C1 segment of cervical spinal cord (tissue), 14 donors: ENCODE measurements at places on chromosomes 5 and 9.

GRCh38 chr5:83942155-83942554 lies 221.5 kb upstream of the HAPLN1 start:
- no peak for DNase-seq

DNA sequence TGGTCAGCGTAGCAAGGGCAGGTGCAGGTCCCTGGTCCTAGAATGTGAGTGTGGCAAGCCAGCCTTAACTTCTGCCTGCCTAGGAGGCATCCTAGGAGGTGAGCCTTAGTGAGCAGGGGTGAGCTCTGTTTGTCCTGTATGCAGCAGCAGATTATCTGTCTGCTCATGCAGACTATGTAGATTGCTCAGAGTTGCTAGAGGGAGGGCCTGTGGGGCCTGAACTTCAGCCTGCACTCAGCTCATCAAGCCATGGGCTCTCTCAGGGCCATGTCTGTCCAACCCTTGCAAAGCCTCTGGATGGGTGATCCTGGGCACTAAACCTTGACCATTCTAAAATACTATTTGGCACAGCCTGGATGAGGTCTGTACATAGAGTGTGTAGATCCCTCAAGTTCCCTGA lies 8.5 kb upstream of the CTSL start:
- DNase-seq = no peak

DNA sequence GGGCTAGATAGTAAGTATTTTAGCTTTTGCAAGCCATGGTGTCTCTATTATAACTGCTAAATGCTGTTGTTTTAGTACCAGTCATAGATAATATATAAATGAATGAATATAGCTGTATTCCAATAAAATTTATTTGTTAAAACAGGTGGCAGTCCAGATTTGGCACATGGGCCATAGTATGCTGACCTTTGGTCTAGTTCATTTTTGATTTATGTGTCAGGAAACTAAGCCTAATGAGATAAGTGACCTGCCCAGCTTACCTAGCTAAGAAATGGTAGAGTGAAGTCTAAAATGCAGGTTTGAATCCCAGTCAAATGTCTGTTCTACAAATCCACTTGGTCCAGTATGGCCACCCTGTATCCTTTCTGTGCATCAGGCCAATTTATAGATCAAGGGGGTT lies 139.3 kb downstream of the ALDH1A1 start:
- DNase-seq = no peak

- DNase-seq = no peak
Observed at GRCh38 chr5:175742290-175742994, 84.6 kb downstream of the HRH2 start.

DNA sequence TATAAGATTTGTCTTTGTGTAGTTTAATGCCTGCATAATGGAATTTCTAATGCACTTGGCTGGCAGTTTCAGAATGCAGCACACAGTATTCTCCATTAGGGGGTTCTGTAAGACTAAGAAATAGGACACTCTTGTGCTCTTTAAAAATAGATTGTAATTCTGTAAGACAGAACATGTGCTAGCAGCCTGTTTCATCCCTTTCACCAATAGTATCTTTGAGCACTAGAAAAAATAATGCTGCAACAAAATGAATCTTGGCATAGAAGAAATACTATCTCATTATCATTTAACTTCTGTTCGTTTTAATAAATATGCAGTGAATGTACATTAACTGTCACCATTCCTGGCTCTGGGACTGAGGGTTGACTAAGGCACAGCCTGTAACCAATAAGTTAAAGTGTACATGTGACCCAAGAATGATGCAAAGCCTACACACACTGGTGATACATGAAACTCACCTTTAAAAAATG lies 23.8 kb upstream of the ZNF622 start:
- no peak for DNase-seq

GRCh38 chr5:171647904-171648260 lies 137.7 kb upstream of the SMIM23 start:
- no peak for DNase-seq

- no peak for DNase-seq
Observed at GRCh38 chr5:173321886-173322285, 6.3 kb downstream of the STC2 start.

GRCh38 chr9:95653246-95653645 lies 136.5 kb upstream of the PTCH1 start:
- no peak for DNase-seq

- DNase-seq = no peak
Observed at GRCh38 chr9:92534204-92534603, 1.6 kb downstream of the ECM2 start.

DNA sequence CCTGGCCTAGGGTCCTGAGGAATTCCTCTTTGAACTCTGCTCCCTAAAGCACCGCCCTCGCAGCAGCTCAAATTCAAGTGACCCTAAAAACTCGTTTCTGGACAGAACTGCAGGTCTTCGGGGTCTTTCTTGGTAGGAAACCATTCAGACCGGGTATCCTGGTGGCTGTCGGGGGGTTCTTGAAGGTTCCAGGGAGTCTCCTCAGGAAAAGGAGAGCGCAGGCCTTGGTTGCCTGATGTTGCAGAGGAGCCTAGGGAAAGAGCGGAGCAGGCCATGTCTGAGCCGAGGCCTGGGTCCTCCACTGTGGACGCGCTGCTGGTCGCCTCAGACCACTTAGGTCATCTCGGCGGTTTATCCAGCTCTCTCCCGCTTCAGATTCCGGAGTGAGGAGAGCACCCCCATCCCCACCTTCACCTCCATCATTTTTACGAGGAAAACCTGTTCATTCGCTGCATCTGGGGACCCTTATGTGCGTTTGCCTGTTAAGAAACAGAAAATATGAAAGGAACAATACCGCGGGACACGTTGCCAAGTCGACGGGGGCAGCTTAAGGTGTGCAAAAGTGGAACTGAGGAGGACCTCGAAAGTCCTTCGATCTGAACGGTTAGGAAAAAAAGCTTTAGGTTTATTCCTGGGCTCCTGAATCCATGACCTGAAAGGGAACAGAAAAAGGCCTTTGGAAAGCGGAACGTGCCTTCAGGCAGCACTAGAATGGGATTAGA lies 299.4 kb downstream of the PARP8 start:
- DNase-seq = no peak

- DNase-seq = no peak
Observed at GRCh38 chr5:87027570-87027969, 240.1 kb upstream of the RASA1 start.

GRCh38 chr5:122584411-122585300 lies 190.2 kb upstream of the SNX2 start:
- DNase-seq = no peak

DNA sequence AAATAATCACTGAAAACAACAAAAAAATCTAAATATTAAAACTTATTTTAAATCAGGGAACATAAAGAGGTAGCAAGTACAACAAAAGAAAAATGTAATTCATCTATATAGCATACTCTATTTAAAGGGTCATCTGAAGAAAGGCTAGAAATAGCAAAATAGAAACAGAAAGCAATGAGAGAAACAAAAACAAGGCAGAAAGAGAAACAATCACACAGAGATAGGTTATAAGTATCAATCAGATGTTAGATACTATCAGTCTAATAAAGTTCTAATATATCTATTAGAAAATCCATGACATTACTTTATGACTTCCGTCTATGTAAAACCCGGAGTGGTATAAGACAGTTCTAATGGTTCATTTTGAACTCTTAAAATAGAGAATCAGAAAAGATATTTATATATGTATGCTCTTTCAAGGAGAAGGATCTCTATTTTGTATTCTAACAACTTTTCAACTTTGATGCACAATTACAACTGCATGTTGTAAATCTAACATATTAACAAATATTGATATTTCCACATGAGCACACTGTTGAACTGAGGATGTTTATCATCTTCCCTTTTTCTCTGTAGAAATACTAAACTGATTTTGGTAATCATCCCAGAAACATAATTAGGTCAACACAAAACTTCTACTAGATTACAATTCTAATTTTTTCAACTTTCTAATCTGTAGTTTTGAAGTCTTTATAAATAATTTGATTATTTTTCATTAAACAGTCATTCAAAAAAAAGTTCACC lies 15.8 kb downstream of the RICTOR start:
- DNase-seq = no peak

- no peak for DNase-seq
Observed at GRCh38 chr5:65695896-65696295, 26.0 kb downstream of the SGTB start.

DNA sequence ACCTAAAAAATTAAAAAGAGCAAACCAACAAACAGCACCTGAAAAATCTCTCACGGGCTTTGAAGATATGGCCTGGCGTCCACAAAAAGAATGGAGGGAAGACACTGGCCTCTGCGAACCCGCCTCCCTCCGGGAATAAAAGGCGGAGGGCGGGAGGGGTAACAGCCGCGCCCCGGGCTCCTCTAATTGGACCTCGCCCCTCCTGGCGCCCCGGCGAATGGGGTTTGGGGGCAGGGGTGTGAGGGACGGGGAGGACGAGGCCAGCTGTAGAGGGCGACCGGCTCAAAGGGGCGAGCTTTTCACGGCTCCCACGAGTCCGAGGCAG lies 753 bp downstream of the FANCC start:
- no peak for DNase-seq

DNA sequence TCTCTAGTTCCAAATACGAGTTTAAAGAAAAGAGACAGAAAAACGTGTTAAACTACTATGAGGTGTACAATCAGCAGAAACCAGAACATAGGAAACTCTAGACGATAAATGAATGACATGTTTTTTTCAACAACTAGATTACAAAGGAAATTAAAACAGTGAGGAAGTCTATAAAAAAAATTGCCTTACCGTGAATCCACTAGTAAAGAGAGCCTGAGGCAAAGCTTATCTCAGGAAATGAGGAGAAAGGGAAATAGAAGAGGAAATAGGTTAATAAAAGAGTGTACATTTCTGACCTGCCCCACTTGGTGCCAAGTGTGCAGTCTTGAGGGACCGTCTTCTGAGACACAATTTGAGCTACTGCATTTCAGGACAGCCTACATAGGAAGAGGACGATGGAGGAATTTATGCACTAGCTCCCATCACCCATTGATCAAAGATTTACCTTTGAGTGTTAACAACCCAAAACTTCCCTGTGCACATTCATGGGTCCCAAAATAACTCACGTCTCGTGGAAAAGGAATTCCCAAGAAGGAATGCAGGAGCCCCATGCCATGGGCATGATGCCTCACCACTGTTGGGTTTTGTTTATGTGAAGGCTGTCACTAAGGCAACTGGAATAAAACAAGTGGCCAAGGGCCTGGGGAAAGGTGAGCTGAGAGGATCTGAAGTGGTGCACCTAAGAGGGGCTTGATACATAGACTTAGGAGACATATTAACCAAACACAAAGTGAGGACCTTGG lies 53.6 kb upstream of the SLC1A3 start:
- DNase-seq = no peak

- DNase-seq = no peak
Observed at GRCh38 chr9:100066539-100066938, 32.3 kb downstream of the ERP44 start.

- DNase-seq = no peak
Observed at GRCh38 chr5:133658327-133658726, 46.0 kb upstream of the FSTL4 start.

DNA sequence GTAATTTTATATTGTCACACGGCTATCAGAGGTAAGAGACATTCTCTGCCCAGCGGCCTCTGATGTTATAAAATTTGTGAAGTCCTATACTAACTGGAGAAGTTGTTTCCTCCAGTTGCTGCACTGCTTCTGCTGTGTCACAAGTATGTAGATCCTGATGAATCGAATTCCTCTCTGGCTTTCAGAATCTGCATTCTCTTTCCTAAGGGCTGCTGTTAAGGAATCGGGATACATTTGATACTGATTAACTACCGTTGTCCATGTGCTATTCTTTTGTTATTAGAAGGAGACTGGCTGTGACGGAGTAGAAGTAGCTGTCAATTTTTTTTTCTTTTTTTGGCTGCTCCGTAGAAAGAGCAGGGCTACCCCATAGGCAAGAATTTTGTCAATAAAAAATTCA lies 81.7 kb upstream of the LRRC70 start:
- no peak for DNase-seq

- DNase-seq = no peak
Observed at GRCh38 chr5:4018007-4018406, 422.4 kb downstream of the IRX1 start.

GRCh38 chr5:174655351-174655750 lies 69.0 kb upstream of the MSX2 start:
- DNase-seq = no peak

DNA sequence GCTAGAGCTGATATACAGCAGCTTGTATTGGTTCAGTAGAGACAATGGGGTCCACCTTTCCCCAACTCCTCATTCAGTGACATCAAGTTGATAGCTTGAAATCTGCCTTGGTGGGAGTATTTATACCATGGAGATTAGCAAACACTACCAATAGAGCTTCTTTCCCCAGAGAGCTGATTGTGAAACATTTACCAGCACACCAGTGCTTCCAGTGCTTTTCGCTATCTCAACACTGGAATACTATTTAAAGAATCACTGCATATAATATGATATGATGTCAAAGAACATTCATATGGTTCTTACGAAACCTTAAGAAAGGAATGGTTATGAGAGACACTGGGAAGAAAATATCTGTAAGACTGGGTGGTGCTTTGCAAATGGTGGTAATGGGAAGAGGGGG lies 21.8 kb upstream of the RNF145 start:
- no peak for DNase-seq

DNA sequence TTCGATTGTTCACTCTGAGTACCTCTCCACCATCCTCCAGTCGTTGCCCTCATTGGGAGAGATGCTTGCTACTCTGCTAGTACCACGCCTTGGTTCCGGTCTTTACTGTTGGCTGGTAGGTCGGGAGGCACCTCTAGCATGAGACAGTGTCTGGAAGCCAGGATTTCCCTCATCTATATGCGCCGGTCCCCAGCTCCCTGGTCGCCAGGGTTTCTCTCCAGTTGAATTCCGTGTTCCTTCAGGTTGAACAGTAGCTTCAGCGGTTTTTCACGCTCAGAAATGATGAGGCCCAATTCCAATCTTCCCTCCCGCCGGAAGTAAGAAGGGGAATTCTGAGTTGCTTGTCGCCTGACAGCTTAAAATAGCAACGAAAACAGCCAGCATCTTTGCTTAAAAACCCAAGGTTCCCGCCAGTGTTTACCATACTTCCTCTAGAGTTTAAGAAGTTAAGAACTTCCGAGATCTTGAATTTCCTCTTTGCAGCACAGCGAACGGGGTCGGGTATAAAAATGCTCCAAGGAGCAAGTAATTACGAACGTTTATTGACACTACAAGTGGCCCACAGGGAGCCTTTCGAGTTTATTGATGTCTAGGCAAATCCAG lies 1.3 kb upstream of the ST8SIA4 start:
- no peak for DNase-seq

DNA sequence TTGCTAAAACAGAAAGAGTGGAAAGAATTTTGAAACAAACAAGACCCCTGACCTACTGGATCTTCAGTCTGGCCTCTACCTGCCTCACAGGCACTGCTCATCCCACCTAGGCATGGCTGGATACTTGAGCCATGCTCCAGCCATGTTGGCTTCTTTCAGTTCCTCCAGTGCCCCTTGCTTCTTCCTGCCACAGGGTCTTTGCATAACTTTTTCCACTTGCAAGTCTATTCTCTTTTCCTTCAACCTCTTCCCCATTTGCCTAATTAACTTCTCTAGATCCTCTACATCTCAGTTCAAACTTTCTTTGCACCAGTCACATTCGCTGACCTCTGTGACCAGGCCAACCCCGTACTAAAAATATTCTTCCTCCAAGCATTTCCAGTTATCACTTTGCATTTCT lies 50.4 kb downstream of the STARD4 start:
- no peak for DNase-seq

GRCh38 chr9:78196258-78196657 lies 39.6 kb upstream of the CEP78 start:
- DNase-seq = no peak

- DNase-seq = no peak
Observed at GRCh38 chr5:58544926-58545325, 37.9 kb upstream of the RAB3C start.
